Type B pancreatic cell (in vitro differentiated cells): ENCODE measurements at places on chromosomes 1 and 21. TPM values are rescaled to one million over a fixed set of nuclear protein-coding genes. Genes with fewer than 3 reads are reported as not detected.

DNA sequence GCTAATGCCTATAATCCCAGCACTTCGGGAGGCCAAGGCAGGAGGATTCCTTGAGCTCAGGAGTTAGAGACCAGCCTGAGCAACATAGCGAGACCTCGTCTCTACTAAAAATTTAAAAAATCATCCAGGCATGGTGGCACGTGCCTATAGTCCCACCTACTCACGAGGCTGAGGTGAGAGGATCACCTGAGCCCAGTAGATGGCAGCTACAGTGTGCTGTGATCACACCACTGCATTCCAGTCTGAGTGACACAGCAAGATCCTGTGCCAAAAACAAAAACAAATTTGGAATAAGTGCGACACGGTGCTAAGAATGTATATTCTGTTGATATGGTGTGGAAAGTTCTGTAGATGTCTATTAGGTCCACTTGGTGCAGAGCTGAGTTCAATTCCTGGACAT is 15.1 kb downstream of the USP33 start:
- no peak overlapping the region for H3K4me3 ChIP-seq
- no peak for DNase-seq
- H3K27ac ChIP-seq: no peak overlapping the region
- H3K27me3 ChIP-seq: no peaks in the 10 kb centered on the region
- H3K4me1 ChIP-seq: peaks cover 9% of the 10 kb centered on the region

GRCh38 chr1:217881131-217881543 is 250.0 kb downstream of the SPATA17 start:
- no peaks in the 10 kb centered on the region for H3K36me3 ChIP-seq
- H3K27ac ChIP-seq: peak overlapping the region; percentile 6
- H3K4me3 ChIP-seq: no peak overlapping the region
- no peak for DNase-seq

- H3K36me3 ChIP-seq: no peaks in the 10 kb centered on the region
- no peak overlapping the region for H3K27ac ChIP-seq
- H3K27me3 ChIP-seq: no peaks in the 10 kb centered on the region
- no peaks in the 10 kb centered on the region for H3K4me1 ChIP-seq
Measured at GRCh38 chr1:104855550-104855949, 1105.9 kb downstream of the AMY1C start.

The FAM151A gene
- 0.39 and 5.8 TPM in 2 replicates for total RNA-seq

The NME7 gene
- 13.5 and 25.9 TPM in 2 replicates for total RNA-seq
